ENCODE measurements at places on chromosomes 11 and 22.

GRCh38 chr11:28350216-28350615 is 242.0 kb downstream of the METTL15 start:
- DNase-seq, result no peak

- no peak for DNase-seq
Measured at GRCh38 chr11:1767399-1768140, 3.8 kb upstream of the CTSD start.

- no peak for DNase-seq
Measured at GRCh38 chr11:119567688-119568582, 145.0 kb upstream of the THY1 start.

DNA sequence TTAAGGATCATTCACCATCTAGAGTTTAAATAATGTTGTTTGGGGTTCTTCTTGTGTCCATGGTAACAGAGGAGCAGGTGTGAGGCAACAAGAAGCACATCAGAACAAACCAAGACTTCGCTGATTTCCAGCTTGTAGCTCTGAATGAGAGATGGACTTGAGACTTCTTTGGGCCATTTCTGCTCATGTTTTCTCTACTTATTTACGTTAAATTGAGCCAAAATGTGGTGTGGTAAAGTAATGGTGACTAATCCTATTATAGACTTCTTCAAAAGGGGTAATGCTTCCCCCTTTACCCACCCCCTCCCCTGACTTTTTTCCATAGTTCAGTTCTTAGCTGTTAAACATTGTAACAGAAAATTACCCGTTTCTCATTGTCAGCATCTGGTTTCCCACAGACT is 65.2 kb downstream of the CSTPP1 start:
- no peak for DNase-seq

DNA sequence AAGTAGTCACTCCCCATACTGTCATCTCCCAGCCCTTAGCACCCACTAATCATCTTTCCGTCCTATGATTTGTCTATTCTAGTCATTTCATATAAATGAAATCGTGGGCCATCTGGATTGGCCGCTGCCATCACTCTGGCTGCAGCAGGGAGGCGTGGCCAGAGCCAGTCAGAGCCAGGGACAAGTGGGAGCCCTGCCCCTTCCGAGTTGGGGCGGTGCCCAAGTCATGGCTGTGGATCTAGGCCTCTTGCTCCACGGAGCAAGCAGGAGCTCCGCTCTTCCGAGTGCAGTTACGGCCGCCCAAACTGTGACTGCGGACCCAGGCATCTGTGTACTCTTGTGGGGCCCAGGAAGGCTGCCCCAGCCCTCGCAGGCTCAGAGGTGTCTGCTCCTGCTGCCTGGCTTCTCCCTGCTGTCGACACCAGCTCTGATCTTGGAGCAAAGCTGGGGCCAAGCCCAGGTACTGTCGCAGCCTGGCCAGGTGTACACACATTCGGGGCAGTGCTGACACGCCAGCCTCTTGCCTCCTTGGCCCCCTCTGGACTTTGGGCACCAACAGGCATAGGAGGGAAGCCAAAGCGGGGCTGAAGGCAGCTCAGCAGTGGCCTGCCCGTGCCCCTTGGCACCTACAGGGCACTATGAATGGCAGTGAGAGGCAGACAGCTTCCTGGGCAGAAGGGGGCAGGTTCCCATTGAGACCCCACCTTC is 8.4 kb downstream of the MRPL48 start:
- DNase-seq, result no peak

GRCh38 chr11:72430741-72431570 is 3.4 kb downstream of the CLPB start:
- DNase-seq, result peak; percentile 71

GRCh38 chr11:91248199-91248807 is 976.3 kb upstream of the FAT3 start:
- peak; percentile 46 for DNase-seq

GRCh38 chr11:118804094-118804493 is 13.1 kb upstream of the DDX6 start:
- no peak for DNase-seq

All from KBM-7 (cell line).